ENCODE measurements at places on chromosomes 2 and 18. TPM values are rescaled to one million over a fixed set of nuclear protein-coding genes. Genes with fewer than 3 reads are reported as not detected.

The CYTIP gene
- not detected for total RNA-seq

The C1QL2 gene
- not detected for total RNA-seq

The OR6B2 gene
- not detected for total RNA-seq

The WDR35 gene
- 18.4 TPM for total RNA-seq
